Skin of body (tissue), 3 donors: ENCODE measurements at places on chromosomes 3 and 15. TPM values are rescaled to one million over a fixed set of nuclear protein-coding genes. Genes with fewer than 3 reads are reported as not detected.

GRCh38 chr3:66344848-66345578 is 124.2 kb downstream of the SLC25A26 start:
- peak; percentile 6 for DNase-seq

DNA sequence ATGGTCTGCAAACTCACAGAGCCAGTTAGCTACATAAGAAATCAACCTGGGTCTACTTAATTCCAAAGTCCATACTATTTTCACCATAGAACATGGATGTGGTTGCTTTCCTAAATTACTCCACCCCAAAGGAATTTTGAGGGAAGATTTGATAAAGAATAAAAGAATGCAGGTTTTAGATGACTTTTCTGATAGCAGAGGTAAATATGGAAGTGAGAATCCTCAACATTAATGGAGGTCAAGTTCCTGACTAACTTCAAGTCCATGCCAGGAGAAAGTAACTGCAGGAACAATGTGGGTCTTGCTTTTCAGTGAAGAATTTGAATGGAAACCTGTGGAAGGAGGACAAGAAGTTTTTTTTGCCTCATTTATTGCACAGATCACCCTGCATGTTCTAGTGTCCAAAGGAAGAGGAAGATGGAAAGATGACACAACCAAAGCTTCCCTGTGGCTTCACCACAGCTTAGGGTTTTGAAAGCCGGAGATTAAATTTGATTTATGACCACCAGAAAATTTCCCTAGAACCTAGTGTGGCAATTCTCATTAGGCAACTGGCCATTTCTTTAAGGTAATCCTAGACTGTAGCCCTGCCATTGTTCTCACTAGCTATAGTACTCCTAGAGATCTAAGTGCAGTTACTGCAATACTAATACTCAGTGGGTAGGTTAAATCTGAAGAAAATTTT is 429.7 kb downstream of the RAP2B start:
- DNase-seq = no peak

The MYLK gene
- total RNA-seq = 57.6 TPM

DNA sequence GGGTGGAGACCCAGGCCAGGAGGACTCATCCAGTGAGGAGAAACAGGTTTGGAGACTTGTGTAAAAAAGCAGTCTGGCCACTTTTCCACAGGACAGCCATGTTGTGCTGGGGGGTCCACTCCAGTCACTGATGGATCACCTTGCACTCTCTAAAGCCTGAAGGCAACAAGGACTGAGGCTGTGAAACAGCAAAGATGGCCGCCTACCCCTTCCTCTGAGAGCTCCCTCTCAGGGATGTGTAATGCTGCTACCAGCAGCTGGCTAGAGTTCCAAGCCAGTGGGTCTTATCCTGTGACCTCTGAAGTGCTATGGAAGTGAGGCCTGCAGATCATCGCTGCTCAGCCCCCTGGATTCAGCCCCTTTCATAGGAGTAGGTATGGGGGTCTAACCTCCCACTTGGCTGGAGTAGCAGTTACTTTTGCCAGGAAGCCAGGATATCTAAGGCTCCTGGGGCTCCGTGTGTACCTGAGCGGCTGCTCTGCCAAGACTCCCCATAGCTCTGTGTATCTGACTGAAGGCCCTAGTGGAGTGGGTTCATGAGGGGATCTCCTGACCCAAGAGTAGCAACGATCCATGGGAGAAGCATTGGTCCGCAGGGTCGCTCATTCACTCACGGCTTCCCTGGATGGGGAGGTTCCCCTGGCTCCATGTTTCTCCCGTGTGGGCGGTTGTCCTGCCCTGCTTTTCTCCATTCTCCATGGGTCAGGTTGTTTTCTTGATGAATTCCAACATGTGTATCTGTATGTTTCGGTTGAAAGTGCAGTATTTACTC is 69.9 kb upstream of the TNFSF10 start:
- no peak for DNase-seq

The CFAP161 gene
- 0.30 TPM for total RNA-seq

- DNase-seq = no peak
These were observed 53.3 kb downstream of the SLC6A6 start for GRCh38 chr3:14455571-14456317.

The RAB27A gene
- total RNA-seq = 14.0 TPM

The SLC25A36 gene
- 110 TPM for total RNA-seq

The PLA2G4B gene
- total RNA-seq = 16.5 TPM

DNA sequence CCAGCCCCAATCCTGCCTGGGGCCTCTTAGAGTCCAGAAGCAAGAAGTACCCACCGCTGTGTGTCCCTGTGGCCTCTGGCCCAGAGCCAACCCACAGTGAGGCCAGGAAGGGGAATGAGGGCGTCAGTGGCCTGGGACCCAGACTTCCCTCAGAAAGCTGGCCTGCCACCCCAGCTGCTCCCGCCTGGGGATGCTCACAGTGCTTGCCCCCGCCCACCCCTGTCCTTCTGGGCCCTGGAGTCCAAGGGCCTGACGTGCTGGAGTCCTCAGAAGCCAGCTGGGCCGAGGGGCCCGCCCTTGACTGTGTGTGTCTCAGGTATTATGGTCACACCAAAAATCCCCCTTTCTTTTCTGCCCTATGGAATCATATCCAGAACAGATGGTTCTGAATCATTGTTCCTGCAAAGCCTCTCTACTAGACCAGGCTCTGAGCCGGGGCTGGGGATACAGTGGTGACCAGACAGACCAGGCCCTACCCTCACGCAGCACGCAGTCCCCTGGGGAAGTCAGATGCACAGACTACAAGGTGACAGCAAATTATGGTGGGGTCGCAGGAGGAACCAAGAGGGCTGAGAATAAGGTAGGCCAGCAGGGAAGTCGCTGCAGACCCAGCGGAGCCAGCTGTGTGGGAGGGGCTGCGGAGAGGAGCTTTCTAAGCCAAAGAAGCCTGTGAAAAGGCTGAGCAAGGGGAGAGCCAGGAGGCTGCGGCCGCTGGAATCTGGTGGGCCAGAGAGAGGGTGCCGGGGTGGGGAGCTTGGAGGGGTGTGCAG is 99.1 kb downstream of the VGLL4 start:
- DNase-seq = no peak

- DNase-seq = peak; percentile 59
These were observed 842 bp upstream of the LRIG1 start for GRCh38 chr3:66501483-66502244.

The CCDC54 gene
- not detected for total RNA-seq

The ANKUB1 gene
- total RNA-seq = not detected

GRCh38 chr15:53872410-53872809 is 105.8 kb upstream of the UNC13C start:
- DNase-seq = no peak

The XIRP1 gene
- 11.8 TPM for total RNA-seq

DNA sequence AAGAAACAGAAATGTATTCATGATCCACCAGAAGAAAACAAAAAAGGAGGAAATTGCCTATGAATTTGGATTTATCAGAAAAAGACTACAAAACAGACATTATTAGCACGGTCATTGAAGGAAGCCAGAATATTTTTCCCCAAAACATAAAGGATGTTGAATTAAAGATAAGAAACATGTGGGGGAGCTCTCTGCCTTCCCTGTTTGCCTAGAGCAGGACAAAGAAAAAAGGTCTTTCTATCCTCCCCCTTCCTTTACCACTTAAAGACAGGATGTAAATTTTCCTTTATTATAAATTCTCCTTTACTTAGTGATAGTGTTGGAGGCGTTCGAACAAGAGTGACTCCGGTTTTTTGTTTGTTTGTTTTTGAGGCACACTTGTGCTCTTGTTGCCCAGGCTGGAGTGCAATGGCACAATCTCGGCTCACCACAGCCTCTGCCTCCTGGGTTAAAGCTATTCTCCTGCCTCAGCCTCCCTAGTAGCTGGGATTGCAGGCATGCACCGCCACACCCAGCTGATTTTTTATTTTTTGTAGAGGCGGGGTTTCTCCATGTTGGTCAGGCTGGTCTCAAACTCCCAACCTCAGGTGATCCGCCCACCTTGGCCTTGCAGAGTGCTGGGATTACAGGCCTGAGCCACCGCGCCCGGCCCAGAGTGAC is 14.9 kb upstream of the RPN1 start:
- DNase-seq = no peak

DNA sequence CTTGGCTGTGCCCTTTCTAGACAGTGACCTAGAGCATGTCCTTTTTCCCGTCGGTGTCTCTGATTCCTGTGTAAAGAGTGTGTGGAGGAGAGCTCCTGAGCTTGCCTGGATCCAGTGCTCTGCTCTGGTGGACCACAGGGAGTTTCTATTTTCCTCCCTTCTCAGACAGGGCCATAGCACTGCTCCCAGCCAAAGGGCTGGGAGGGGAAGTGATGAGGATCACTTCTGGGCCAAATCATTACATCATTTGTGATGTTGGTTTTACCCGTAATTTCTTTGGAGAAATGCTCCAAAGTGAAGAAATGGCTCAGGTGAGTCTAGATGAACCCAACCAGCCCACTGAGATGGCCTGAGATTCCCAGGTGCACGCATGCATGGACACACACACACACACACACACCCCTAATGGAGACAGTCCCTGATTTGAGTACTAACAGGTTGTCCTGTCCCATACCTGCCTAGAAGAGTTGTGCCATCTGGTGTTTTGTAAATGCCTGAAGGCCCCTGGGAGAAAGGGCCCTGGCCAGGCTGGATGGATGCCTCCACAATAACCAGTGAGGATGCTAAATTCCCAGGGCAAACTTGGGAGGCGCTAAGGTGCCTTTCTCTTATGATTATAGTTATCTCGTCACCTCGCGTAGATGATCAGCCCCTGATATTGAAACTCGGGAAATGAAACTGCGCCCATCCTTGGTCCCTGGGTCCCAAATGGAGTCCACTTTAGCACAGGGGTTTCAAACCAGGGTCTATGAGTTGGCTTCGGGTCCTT is 86.9 kb downstream of the ASB7 start:
- DNase-seq = no peak

The SLC22A13 gene
- total RNA-seq = 0.30 TPM

DNA sequence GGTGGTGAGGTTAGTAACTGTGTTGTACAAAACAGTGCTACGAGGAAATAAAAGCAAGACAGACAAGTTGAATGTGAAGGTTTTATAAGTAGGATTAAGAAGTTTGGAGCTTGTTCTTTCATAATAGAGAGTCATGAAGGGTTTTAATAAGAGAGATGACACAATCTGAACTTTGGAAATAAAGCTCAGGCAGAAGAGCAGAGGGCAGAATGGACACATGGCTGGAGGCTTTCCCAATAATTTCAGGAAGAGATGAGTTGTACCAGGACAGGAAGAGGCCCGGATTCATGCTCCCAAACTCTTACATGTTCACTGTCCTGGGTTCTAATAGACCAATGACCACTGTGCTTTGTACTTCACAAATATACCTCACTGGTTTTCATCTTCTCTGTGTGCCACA is 194.8 kb downstream of the SLC9A9 start:
- DNase-seq = no peak

GRCh38 chr3:132088291-132088690 is 53.5 kb upstream of the CPNE4 start:
- DNase-seq = no peak

The PRR20G gene
- not detected for total RNA-seq

The PDIA3 gene
- total RNA-seq = 88.7 TPM

The XCR1 gene
- total RNA-seq = 0.39 TPM

- no peak for DNase-seq
These were observed 5.6 kb upstream of the ASB14 start for GRCh38 chr3:57298041-57298440.

DNA sequence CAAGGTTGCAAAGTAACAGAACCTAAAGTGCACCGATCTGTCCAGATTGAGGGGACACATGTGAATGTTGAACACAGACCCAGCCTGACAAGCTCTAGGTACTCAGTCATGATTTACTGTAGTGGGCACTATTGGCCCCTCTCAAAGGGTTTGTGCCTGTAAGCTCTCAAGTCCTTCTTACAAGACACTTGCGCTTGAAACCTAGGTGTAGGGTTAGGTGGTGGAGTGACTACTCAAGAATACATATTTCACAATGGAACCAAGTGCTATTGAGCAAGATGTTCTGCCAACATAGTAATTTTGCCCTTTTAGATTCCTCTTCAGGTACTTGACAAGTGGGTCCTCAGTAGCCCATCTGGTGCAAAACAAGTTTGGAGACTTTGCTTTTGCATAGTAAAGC is 169.9 kb downstream of the AKAP13 start:
- no peak for DNase-seq

The NEK10 gene
- 5.0 TPM for total RNA-seq

GRCh38 chr3:16369276-16369675 is 104.3 kb downstream of the OXNAD1 start:
- DNase-seq = no peak
